ENCODE measurements at places on chromosomes 7 and 10. TPM values are rescaled to one million over a fixed set of nuclear protein-coding genes. Genes with fewer than 3 reads are reported as not detected.

Gene FAM25C
- total RNA-seq: not detected

GRCh38 chr10:97850446-97850845, 803 bp downstream of the GOLGA7B start:
- no peak overlapping the region for H3K27ac ChIP-seq
- no peak overlapping the region for H3K4me3 ChIP-seq
- peaks cover 6% of the 10 kb centered on the region for H3K4me1 ChIP-seq
- H3K36me3 ChIP-seq: no peaks in the 10 kb centered on the region

GRCh38 chr7:84484502-84485079, 290.0 kb upstream of the SEMA3A start:
- no peaks in the 10 kb centered on the region for H3K36me3 ChIP-seq
- no peak for DNase-seq
- no peak overlapping the region for H3K4me3 ChIP-seq
- H3K27ac ChIP-seq: no peak overlapping the region
- H3K4me1 ChIP-seq: no peaks in the 10 kb centered on the region
- H3K27me3 ChIP-seq: no peaks in the 10 kb centered on the region

Gene TWIST1
- 3.8 TPM for total RNA-seq

- H3K4me1 ChIP-seq: peaks cover 39% of the 10 kb centered on the region
- DNase-seq: no peak
- no peak overlapping the region for H3K27ac ChIP-seq
- no peak overlapping the region for H3K4me3 ChIP-seq
- H3K36me3 ChIP-seq: no peaks in the 10 kb centered on the region
Measured at GRCh38 chr10:132449811-132450181, 52.8 kb downstream of the PWWP2B start.

DNA sequence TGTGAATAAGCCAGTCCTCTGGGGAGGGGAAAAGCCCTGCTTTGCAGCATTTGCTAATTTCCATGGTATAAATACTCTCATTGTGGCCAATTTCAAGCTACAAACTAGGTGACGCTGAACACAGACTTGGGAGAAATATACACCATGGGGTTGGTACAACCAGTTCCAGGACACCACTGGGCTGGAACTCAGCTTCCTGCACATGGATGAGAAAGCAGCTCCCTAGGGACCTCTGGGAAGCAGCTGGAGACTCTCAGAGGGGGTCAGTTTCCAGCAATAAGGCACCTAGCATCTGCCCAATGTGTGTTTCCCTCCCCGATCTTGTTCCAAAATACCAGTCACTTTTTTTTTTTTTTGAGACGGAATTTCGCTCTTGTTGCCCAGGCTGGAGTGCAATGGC, 56.8 kb upstream of the WDR11 start:
- H3K27me3 ChIP-seq: no peaks in the 10 kb centered on the region
- no peak for DNase-seq
- no peak overlapping the region for H3K27ac ChIP-seq
- H3K36me3 ChIP-seq: no peaks in the 10 kb centered on the region
- no peaks in the 10 kb centered on the region for H3K4me1 ChIP-seq
- H3K4me3 ChIP-seq: no peak overlapping the region

All from thyroid gland (tissue), 4 donors.